CD4-positive, alpha-beta T cell treated with Interleukin-6 for 4 hours (primary cell): ENCODE measurements at places on chromosomes 5 and 9.

GRCh38 chr9:91162784-91163443 is 198.8 kb downstream of the AUH start:
- peak; percentile 41 for DNase-seq

GRCh38 chr5:10590226-10590999 is 26.5 kb downstream of the ANKRD33B start:
- no peak for DNase-seq

DNA sequence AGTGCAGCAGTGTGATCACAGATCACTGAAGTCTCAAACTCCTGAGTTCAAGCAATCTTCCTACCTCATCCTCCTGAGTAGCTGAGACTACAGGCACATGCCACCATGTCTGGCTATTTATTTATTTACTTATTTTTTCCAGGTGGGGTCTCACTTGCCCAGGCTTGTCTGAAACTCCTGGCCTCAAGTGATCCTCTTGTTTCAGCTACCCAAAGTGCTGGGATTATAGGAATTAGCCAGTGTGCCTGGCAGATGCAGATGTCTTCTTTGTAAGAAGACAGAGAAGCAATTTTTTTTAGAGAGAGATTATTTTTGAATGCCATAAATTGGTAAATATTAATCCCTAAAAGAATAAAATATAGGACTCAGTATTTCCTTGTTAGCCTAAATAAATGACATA is 54.3 kb downstream of the CHSY3 start:
- DNase-seq = no peak

DNA sequence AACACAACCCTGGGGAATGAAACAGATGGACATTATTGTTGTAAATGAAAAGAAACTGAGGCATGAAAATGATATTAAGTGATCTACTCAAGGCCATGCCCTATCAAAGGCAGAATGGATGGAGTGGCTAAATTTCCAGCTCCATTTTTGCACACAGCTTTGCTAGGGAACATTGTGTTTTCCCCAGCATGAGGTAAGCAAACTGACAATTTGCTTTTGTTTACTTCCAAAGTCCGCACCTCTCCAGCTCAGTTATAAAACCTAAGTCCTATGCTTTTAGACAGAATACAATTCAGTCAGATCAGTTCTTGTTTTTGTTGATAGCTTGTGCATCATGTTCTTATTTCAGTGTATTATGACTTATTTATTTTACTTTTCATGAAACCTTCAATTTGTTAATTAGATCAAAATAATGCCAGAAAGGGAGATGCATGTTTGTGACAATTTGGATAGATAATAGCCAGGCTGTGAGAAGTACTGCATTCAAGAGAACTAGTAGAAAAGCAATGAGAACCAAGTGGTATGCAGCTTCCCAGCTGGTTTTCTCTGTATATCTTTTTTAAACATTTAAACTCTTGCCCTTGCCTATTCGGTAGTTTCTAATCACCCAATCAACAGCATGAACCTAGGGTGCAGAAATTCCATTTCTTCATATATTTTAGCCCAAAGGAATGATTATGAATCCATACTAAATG is 380.8 kb downstream of the SPATA31D1 start:
- DNase-seq = no peak
